ENCODE measurements at places on chromosomes 7 and 10. TPM values are rescaled to one million over a fixed set of nuclear protein-coding genes. Genes with fewer than 3 reads are reported as not detected.
A peak's percentile ranks its signal among the peaks of the same experiment; 100 is the strongest.

The LRRC17 gene
- 42.0 TPM for total RNA-seq

The LRRN3 gene
- 9.4 TPM for total RNA-seq

DNA sequence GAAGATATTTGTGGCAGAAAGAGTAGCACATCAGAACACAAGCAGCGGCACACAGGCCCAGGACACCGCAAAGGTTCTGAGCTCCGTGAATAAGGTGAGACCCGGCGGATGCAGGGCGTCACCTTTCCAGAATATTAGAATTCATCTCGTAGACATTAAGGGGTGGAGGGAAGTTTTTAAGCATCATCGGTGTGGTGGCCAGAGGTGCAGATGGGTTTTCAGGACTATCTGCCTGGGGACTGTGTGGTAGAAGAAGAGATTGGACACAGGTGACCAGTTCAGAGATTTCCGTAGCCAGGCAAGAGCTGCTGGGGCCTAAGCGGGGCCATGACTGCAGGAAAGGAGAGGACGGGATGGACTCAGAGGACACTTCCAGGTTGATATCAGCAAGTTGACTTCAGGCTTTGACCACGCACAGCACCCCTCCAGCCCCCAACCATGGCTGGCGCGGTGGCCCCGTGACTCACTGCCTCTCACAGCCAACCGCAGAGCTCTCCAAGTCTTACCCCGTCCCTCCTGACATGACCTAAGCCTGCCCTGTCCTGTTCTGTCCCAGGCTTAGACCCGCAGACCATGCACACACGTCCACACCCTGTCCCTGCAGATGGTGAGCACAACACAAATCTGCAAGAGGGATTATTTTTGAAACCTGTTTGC lies 97.2 kb downstream of the OAT start:
- peak; percentile 27 for DNase-seq

- DNase-seq: no peak
Observed at GRCh38 chr7:39510864-39511354, 55.3 kb upstream of the YAE1 start.

The OR2A5 gene
- total RNA-seq: not detected

The NOD1 gene
- total RNA-seq: 9.5 TPM

DNA sequence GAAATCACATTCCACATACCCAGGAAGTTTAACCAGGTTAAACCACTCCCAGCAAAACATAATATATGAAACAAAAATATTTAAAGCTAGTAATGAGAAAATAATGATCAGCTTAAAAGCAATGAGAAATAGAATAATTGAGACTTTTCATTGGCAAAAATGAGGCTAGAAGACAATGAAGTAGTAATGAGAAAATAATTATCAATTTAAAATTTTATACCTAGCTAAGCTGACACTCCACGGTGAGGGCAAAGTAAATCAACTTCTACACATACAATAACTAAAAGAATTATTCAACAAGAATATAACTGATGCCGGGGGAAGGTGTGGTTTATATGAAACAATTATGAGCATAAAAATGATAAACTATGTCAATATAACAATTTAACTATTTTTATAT lies 82.2 kb upstream of the TES start:
- DNase-seq: no peak

- no peak for DNase-seq
Observed at GRCh38 chr7:144834641-144835144, 1.2 kb downstream of the TPK1 start.
